Activated CD4-positive, CD25-positive, alpha-beta regulatory T cell (primary cell): ENCODE measurements at places on chromosomes 1 and 21.

DNA sequence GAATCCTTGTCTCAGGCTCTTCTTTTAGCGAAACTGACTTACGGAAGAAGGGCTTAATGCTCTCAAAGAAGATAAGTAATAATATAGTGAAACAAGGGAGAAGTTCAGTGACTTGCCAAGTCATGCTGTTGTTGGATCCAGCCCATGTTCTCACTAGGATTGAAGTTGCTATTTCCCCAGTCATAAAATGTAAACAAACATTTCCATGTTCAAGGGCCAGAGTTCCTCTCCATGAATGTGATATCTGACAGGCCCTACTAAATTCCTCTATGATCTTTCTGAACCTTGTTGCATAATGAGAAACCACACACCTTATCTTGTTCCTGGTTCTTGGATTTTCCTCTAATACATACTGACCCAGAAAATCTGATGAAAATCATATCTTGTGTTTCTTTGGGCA, 876.5 kb upstream of the B3GALT2 start:
- no peak for DNase-seq

DNA sequence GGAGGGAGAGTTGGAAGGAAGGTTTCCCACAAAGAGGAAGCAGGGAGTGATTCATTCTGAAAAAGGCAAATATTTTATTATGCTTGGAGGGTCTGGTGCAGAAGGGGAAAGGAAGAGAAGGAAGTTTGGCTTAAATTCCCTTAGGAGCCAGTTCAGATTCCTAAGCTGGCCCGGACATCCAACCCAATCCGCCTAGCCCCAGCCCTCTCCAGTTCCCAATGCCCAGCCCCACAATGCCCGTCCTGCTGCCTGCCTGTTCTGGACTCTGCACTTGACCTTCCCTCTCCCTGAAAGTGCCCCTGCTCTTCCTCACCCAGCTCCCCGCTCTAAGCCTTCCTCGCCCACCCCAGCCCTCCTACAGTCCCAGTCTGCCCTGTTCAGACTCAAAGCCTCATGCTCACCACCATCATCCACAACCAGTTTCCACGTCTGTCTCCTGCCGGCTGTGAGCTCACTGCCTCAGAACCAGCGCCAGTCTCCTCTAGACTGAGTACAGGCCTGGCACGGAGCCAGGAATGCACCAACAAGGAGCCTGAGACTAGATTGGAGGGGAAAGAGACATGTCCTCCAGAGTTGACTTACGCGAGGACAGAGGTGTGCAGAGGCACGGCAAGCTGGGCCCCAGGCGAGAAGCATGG, 18.9 kb downstream of the CAPN2 start:
- DNase-seq, result no peak

DNA sequence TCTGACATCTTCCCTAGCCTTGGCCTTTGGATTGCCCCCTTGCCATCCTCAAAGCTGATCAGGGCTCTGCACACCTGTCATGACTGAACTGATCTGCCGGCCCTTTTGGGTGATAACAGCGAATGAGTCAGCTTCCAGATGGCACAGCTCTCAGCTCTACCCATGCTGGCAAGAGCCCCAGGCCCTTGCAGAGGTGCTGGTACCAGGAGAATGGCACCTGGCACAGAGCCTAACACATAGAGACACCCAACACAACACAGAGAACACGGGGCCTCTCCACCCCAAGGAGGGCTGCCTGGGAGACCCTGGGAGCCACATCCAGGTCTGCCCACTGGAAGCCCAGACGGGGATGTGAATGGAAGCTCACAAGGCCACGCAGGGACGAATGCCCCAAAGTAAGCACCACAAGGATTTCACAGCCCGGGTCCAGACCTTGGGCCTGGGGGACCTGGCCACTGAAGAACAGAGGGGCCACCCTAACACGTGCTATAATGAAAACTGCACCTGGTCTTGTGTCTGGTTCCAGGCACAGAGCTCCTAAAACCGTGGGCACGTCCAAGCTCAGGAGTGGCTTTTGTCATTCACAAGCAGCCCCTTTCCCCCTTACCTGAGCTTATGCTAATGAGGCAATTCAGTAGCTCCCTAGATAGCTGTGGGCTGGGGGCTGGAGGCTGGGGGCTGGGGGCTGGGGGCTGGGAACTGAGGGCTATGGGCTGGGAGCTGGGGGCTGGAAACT, 160.5 kb downstream of the NPHP4 start:
- no peak for DNase-seq

- DNase-seq, result no peak
Observed at GRCh38 chr1:206498685-206499084, 8.6 kb upstream of the RASSF5 start.
